ENCODE measurements at places on chromosomes 7 and 10.

GRCh38 chr7:130432886-130433285 is 7.9 kb downstream of the CEP41 start:
- no peak for DNase-seq

DNA sequence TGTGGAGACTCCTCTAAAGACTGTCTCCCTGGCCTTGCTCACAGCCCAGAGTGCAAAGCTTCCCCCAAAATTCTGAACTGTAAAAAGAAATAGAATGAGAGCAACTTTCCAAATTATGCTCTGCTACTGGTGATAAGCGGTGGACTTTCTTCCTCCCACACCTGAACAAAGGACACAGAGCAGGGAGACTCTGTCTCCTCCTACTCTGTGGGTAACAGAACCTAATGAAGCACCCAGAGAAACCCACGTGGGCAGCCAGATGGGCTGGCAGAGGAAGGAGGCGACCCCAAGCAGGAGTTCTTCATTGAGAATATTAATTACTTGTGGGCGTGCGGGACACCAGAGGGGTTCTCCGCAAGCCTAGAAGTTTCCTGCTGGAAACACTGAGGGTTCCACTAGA is 139.5 kb downstream of the KMT2E start:
- DNase-seq, result no peak

GRCh38 chr10:60572511-60573194 is 183.0 kb upstream of the ANK3 start:
- peak; percentile 71 for DNase-seq

- no peak for DNase-seq
Measured at GRCh38 chr7:143988976-143989745, 11.0 kb upstream of the OR6B1 start.

DNA sequence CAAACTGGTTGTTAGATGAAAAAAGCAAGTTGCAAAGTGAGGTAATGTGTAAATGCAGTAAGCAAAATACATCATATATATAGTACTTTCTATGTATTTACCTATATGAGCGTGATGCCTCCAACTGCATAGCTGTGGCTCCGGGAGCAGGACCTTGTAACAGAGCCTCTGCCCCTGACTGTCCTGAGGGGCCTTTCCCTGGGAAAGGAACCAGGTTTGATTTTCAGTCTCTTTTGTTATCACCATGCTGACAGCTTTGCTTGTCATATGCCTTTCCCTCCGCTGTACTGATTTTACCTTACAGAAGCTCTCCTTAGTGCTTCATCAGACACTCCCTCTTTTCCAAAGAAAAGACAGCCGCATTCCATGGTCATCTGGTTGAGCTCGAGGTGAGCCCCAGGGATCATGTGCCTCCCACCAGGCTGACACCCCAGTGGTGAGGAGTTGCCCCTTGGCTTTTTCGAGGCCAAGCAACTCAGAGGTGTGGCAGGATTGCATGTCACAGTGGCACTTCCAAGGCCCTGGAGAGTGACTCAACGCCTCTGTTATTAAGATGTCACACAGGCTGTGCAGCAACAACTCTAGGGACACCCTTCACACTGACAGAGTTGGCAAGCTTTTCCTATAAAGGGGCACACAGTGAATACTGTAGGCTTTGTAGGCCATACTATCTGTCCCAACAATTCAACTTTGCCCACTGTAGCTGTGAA is 78.9 kb downstream of the ALOX5 start:
- no peak for DNase-seq

- DNase-seq, result no peak
Measured at GRCh38 chr10:7438196-7438986, 27.6 kb upstream of the SFMBT2 start.

DNA sequence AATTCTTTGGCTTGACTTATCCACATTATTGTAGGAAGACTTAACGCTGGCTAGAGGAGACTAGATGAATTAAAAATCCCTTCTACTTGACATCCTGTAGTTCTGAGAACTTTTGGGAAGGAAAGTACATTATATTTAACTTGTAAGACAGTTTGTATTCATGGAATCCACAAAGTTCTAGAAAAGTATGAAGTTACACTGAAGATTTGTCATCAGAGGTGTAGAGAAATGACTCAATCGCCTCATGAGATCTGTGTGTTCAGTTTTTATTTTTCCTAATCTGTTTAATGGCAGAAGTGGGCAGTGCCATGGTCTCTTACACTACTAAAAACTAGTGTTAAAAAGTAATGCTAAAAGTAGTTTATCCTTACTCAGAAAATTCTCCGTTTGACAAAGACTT is 89.1 kb upstream of the SMIM30 start:
- no peak for DNase-seq

GRCh38 chr10:114718374-114718773 is 60.3 kb upstream of the ABLIM1 start:
- no peak for DNase-seq

DNA sequence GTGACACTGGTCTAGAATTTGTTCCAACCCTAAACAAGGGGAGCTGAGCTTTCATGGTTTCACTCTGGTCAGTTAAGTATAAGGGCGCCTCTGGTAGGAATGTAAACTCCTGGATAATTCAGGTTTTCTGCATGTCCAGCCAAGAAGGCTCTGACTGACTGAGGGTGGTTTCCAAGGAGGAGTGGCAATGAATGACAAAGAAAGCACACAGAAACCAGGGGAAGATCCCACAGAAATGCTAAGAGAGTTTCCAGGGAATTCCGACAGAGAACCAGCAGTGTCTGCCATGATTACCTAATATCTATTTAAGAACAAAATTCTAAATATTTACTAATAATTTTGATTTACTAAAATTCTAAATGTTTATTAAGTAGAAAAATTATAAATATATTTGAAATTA is 27.3 kb upstream of the NRG3 start:
- DNase-seq, result no peak

GRCh38 chr7:143315776-143316175 is at the start of gene CLCN1:
CLCN1 (plus strand) TSS chr7:143316111; CDS start chr7:143316213, 102 bp downstream.
- peak; percentile 27 for DNase-seq

DNA sequence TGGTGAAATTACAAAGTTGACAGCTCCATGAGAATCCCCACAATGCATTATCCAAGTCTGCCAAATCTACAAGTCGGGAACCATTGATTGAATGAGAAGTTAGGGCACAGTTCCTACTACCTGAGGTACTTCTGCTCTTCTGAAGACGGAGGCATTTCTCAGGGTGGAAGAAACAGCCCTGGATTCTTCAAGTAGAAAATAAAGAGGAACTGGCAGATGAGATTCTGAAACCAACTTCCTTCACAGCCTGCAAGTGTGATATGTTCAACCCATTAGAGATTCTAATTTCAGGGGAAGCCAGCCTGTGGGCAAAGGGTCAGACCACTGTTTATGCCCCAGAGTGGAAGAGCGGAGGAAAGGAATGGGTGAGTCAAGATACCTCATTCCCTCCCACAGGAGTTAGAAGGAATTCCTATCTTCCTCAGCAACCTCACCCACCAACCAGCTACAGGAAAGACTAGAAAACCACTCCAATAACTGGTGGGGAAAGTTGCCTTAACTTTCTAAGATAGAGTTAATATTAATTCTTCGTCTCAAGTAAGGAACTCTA is 50.5 kb upstream of the BMPER start:
- no peak for DNase-seq

DNA sequence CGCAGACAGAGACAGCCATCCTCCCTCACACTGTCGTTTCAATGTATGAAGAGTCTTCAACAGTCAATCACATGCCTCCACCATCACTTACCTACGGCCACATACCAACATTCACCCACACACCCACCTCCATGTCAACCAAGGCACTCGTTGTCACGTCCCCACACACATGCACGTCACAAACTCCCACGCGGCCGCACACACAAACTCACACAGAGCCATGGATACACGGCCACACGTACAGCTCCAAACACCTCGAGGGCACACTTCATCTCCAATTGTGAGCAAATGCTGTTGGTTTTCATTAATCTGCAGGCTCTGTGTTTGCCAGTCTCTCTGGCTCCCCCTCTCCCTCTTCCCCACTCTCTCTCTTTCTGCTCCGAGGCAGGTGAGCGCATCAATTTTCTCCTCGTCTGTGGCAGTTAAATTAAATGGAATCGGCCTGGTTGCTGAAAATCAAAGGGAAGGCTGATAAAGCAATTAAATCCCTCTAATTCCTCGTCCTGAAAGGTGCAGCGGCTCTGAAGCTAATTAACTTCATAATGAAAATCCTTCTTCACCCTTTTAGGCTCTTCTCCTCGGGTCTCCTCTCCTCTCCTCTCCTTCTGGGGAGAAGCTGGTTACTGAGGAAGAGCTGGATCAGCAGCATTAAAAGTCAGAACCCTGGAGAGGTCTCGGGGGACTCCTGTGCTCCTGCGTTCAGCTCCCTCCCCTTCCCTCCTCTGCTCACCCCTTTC is 53.8 kb upstream of the SLF2 start:
- DNase-seq, result no peak

DNA sequence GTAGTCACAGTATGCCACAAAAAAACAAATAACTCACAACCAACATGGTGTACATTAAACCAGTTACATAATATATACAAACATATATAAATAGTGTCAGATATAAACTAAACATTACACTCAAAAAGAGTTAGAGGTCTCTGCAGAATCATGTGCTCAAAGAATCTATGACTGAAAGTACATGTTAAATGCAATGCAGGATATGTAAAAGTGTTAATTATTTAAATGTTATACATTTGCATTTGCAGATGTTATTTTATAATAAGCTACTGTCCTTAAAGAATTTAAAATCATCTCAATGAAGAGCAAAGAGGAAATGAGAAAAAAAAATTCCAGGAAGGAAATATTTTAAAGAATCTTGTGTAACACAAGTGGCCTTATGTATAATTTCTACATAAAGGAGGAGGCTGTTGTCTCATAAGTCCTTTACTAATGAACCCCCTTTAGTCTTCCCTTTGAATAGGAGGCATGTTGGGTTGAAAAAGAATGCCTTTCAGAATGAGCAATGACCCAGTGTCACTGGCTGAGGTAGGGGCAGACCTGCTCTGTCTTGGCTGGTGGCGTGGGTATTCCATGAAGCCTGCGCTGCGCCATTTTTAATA is 148.9 kb downstream of the ITGA8 start:
- no peak for DNase-seq

GRCh38 chr7:49873420-49873819 is 100.0 kb downstream of the VWC2 start:
- DNase-seq, result no peak

- DNase-seq, result no peak
Measured at GRCh38 chr7:77783545-77783944, 14.7 kb downstream of the TMEM60 start.

DNA sequence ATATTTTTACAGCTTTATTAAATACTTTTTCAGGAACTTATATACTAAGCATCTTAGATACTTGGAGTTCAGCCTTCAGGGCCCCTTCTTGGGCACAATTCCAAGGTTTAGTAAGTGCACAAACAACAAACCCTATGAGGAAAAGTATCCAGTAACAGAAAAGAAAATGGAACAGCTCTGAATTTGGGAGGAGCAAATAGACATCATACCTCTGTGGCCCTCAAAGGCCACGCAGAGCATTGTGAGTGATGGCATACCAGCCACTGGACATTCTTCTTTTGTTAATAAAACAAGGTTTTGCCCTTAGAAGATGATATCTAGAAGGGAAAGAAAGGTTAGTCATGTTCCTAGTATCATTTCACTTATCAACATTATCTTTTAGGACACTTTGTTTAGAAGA is 46.0 kb downstream of the ST7 start:
- DNase-seq, result no peak

DNA sequence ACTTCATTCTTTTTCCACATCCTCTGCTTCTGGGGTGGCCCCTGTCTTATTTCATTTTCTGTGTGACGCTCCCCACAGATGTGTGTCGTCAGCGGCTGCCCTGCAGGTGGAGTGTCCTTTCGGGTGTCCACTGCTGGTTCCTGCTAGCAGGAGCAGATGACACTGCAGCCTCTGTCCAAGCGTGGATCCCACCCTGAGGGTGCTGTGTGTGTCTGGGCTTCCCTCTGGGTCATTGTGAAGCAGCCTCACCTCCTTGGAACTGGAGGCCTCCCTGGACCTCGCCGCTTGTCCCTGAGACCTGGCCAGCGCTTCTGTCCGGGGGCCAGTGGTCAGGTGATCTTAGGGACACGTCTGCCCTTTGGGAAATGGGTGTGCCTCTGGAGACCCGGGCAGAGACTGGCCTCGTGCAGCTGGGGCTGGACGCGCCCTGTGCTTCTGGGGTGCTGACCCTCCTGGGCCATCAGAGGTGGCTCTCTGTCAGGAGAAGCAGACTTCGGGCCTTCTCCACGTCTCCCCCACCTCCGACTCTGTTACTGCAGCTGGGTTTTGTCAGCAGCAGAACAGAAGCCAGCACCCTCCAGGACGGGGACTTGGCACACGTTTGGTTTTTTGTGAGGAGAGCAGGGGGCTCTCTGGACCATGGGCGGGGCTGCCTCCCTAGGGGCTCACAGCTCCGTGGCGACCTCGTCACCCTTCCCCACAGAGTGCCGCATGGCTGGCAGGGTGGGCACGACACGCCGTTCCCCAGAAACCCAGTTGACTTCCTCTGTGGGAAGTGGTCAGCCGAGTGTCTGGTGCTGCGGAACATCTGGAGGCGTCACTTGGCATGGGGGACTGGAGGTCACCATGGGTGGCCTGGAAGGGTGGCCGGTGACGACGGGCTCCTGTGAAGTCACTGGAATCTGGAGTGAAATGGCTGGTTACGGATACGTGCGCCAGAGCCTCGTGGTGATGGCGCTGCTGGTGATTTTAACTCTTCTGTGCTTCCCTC is 48.4 kb downstream of the INPP5A start:
- no peak for DNase-seq

GRCh38 chr10:132386419-132386831 is 10.6 kb upstream of the PWWP2B start:
- DNase-seq, result peak; percentile 26

DNA sequence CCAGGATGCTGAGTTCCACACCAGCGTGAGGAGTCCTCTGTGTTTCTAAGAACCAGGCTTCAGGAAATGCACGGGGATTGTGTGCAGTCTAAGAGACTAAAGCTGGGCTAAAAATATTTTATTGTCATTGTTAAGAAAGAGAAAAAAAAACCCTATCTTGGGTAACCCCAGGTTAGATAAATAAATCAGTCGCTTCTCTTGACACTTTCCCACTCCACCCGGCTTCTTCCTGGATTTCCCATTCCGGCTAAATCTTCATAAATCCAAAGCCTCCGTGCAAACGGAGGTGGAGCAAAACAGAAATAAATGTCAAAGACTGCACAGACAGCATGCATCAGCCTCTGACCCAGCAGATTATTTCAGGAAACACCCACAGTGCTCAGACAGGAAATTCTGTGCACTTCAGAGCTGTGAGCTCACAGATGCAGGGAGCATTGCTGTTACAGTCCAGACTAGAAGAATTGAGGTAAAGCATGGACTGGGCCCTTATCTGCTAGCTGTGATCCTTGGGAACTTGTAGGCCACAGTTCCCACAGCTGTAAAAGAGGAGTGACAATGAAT is 44.8 kb upstream of the GRID1 start:
- peak; percentile 36 for DNase-seq

- peak; percentile 61 for DNase-seq
Measured at GRCh38 chr10:70615784-70616522, 13.4 kb upstream of the PRF1 start.
